ENCODE measurements at places on chromosomes 5 and 9.

DNA sequence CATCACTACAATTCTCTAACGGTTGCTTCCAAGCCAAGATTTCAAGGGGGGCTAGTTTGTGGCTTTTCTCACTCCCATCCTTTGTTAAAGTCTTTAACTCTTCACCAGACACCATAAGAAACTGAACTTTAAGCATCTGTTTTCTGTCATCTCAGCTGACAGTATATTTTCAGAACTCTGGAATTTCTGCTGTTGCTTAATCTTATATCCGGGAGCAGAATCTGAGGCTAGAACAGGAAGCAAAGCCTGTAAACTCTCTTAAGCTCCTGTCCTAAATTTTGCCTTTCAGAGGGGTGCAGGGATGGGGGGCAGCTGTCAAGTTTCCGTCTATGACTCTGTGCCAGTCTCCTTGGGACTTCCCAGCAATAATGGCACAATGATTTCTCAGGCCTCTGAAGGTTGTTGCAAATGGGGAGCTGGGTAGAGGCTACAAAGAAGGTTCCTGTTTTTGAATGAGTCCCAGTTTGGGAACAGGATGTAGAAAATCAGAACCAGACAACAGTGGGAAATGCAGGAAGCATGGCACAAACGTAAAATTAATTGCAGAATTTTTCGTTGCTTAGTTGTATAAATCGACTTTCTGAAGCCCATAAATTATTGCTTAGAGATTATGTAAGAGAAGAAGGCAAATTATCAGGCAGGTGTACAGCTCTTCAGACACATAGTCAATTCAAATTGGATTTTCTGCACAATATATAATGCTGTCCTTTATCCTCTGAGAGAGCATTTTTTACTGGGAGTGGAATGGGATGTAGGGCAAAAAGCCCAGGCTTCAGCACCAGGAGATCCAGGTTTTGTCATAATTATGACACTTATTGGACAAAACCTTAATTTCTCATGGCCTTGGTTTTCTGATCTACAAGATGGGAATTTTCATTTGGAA is 430.9 kb downstream of the DMAC1 start:
- DNase-seq = no peak

- peak; percentile 77 for DNase-seq
Measured at GRCh38 chr9:84136119-84136868, 155.7 kb downstream of the RMI1 start.

DNA sequence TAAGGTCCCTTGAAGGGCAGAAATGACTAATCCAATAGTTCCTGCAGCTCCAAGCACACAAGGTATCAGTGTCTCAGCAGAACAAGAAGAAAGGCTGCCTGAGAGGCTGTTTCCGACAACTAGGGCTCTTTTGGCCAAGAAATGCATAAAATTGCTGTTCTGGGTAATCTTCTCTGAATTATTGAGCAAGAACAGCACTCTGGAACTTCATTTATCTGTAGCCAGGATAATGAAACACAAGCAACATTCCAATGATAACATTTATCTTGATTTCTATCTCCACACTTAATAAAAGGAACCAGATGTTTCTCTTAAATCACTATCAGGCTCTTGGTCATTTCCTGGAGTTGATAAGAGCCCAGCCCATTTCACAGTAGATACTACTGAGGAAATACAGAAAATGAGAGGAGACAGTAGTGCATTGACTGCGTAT is 17.0 kb upstream of the AUH start:
- DNase-seq = no peak

GRCh38 chr5:157965040-157965678 is 106.2 kb upstream of the CLINT1 start:
- DNase-seq = no peak

- DNase-seq = peak; percentile 10
Measured at GRCh38 chr9:75185585-75186170, 97.4 kb downstream of the OSTF1 start.
